ENCODE measurements at places on chromosomes 3 and 15.

DNA sequence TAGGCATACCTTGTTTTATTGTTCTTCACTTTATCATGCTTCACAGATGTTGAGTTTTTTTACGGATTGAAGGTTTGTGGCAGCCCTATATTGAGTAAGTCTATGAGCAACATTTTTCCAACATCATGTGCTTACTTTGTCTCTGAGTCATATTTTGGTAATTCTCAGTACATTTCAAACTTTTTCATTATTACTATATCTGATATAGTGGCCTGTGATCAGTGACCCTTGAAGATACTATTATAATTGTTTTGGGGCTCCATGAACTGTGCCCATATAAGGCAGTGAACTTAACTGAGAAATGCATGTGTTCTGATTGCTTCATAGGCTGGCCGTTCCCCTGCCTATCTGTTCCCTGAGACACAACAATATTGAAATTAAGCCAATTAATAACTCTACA lies 42.8 kb upstream of the NSMCE3 start:
- DNase-seq, result no peak

DNA sequence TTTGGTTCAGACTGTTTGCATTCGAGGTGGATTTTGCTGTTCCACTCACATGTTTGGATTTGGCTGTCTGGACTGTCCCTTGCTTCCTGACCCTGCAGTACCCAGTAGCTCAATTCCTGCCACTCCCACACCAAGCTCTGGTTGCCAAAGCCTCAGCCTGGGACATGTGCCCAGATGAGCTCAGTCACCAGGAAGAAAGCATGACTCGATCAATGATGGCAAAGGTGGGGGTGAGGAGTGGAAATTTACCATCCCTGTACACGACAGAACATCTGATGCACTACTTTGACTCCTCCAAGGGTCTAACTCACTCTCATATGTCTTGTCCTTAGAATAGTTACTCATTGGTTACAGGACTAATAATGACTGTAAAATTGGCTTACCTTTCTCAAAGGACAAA lies 45.2 kb downstream of the ZNF385D start:
- DNase-seq, result no peak

DNA sequence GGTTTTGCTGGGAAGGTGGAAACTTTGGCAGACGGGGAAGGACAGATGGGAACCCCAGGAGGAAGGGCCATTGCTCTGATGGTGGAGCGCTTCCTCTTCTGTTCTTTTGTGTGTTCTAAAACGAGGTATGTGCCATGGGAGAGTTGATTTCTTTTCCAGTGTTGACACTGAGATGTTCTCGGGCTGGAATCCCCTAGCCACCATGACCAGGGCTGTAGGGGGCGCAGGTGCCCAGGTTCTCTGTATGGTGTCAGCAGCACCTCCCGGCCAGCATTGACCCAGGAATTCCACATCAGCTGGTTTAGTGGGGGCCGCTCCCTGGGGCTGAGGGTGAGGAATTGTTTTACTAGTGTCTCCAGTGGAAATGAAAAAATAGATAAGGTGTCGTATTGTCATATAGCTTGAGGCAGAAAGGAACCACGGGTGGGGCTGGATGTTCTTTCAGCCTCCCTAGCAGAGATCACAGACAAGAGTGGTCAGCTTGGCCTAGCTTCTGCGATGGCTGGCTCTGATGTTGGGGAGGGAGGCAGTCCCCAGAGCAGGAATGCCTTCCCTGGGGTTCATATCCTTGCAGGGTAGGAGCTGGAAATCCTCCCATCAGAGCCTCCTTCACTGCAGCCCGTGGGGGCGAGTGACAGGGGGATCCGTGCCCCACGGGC lies 34.2 kb upstream of the ACAD9 start:
- no peak for DNase-seq

GRCh38 chr3:179898024-179898423 lies 138.7 kb downstream of the PEX5L start:
- peak; percentile 39 for DNase-seq

GRCh38 chr3:94004301-94004910 lies 24.0 kb downstream of the STX19 start:
- peak; percentile 65 for DNase-seq

GRCh38 chr3:5019411-5020241 lies 40.4 kb downstream of the BHLHE40 start:
- DNase-seq, result peak; percentile 88

GRCh38 chr3:160661660-160662059 lies 15.3 kb upstream of the ARL14 start:
- DNase-seq, result no peak

DNA sequence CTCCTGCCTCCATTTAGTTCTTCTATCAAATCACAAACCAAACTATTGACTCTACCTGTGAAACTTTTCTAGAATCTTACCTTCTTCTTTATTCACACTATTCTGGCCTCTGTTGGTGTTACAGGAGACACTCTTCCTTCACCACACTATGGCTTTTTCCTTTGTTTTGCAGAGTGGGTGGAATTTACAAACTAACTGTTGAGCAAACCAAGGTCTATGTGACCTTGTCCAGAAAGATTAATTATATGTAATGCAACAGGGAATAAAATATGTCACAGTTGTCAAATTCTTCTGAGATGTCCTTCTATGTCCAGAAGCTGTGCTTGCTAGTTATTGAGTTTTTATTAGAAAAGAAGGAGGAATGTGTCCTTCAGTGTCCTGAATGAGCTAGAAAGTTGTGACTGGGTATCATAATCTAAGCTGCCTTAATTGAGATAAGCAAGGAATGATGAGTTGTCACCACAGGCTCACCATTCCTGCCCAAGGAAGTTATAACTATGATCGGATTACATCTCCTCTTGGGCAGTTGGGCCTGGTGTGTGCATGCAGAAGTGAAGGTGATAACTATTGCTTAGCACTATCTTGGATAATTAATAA lies 21.7 kb downstream of the ARL14 start:
- no peak for DNase-seq

DNA sequence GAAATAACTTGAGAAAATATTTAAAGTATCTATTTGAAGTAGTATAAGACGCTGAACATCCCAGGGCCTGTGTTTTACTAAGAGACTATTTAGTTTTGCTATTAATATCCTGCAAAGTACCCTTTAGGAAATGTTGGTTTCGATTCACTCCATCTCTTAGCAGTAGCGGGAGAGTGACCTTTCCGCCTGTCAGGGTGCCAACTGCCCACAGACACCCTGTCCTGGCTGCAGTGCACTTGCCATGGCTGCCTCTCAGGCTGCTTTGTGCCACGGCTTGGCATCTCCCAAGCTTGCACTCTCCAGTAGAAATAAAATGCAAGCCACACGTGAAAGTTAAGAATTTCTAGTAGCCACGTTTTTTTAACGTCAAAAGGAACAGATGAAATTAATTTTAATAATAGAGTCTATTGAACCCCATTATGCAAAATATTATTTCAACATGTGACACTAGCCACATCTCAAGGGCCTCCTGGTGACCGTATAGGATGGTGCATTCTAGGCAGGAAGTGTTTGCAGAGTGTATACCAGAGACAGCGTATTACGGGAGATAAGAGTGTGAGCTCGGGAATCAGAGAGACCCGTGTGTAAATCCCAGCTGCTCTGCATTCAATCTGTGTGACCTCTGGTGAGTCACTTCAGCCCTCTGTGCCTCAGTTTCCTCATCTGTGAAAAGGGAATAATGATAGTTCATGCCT lies 19.8 kb downstream of the ADAMTS9 start:
- no peak for DNase-seq

DNA sequence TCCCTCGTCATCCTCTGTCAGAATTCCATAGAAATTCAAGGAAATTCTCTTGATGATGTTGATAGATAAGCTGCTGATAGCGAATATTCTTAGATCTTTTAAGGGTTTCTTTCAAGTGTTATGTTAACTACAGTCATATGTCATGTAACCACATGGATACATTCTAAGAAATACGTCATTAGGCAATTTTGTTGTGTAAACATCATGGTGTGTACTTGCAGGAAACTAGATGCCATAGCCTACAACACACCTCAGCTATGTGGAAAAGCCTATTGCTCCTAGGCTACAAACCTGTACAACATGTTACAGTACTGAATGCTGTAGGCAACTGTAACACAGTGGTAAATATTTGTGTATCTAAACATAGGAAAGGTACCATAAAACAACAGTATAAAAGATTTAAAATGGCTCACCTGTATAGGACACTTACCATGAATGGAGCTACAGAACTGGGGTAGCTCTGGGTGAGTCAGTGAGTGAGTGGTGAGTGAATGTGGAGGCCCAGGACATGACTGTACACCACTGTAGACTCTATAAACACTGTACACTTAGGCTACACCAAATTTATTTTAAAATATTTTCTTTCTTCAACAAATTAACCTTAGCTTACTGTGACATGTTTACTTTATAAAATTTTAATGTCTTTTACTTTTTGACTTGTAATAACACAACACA lies 34.6 kb downstream of the GLDN start:
- DNase-seq, result no peak

DNA sequence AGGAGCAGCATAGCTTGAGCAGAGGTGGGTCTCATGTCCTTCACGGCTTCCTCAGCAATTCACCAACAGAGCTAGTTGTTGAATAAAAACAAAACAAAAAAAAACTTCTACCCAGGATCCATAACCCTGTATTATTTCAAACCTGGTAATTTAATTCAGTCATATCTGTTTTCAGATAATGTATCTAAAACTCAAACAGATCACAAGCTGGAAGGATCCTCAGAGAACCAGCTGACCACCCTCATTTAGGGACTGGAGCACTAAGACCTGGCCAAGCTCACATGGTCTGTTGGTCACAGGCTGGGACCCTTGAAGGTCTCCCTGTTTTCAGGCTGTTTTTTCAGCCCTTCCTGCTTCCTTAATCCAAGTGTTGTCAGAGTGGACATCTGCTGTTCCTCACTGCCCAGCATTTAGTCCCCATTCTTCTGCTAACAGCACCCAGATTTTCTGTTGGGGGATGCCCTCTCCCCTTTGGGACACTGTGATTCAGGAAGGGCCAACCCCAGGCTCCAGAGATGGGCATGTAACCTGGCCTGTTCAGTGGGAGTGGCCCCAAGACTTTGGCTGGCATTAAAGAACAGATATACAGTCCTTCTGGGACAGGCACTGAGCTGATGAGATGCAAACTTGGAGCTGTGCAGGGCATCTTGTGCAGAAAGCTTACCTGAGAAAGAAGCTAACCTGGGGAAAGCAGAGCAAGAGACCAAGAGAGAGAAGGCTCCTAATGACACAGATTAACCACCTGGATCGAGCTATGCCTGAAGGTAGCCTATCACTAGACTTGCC lies 78.8 kb upstream of the SPATA12 start:
- no peak for DNase-seq

DNA sequence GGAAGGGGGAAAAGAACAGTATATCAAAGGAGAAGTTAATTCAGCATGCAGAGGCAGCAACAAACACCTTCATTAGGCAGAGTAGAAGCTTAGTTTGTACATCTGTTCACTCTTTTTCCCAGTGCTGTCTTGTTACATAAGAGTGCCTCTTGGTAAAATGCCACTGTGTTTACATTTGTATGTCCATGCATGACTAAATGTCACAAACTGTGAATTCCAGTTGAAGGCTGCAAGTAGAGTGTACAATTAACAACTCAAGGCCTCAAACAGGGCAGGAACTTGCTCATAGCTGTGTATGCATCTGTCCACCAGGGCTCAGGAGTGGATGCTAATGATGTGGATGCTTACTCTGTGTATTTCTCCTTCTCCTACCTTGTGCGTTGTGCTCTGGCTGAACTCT lies 214.2 kb upstream of the TPM1 start:
- no peak for DNase-seq

DNA sequence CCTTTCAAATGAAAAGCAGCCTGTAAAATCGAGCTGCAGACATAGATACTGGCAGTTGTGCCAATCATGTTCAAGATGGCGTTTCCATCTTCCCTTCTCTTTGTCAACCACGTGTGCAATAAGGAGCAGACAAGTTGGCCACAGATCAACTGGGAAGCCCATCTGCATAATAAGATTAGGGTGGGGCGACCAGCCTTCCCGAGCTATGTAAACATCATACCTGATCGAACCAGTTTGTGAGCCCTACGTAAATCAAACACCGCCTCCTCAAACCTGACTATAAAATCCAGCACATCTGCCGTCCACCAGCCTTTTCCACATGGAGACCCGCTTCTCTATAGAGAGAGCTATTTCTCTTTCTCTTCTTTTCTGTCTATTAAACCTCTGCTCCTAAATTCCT lies 37.2 kb downstream of the TRIM42 start:
- no peak for DNase-seq

DNA sequence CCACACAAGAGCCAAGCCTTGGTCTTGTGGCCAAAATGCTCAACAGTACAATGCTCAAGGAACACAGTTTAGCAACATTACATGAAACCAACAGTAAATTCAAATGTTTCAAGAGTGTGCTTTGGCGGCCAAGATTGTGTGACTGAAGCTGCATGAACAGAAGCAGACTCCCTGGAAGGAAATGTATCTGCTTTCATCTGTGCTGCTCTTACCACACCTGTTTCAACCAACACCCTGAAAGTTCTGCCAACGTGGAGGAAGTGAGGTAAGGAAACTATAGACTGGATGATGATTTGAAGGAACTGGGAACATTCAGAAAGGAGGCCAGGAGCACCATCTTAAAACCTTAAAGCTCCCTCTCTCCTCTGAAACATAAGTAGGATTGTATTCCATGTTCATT lies 55.7 kb downstream of the MB21D2 start:
- DNase-seq, result no peak

- DNase-seq, result no peak
Observed at GRCh38 chr3:21390856-21391255, 360.2 kb downstream of the ZNF385D start.

DNA sequence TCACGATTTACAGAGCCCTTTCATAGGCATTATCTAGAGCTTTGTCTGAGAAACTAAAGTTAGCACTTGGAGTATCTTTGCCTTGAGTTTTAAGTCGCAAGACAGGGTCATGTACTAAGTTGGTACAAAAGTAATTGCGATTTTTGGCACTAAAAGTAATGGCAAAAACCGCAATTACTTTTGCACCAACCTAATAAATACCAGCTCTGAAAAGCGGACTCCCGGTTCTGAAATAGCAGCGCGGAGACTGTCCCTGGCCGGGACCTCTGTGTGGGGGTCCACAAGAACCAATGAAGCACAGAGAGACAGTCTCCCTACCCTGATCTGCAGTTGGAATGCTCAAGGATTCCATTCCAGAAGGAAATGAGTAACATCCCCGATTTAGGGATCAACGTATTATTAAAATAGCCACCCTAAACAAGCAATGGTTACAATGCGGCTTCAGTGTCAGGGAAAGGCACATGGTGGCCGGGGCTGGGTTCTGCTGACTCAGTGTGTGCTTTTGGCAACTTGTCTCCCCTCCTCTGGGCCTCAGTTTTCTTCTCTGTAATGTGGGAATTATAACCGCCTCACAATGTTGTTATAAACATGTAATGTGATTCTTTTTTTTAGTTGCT lies 150.3 kb upstream of the MCTP2 start:
- no peak for DNase-seq

DNA sequence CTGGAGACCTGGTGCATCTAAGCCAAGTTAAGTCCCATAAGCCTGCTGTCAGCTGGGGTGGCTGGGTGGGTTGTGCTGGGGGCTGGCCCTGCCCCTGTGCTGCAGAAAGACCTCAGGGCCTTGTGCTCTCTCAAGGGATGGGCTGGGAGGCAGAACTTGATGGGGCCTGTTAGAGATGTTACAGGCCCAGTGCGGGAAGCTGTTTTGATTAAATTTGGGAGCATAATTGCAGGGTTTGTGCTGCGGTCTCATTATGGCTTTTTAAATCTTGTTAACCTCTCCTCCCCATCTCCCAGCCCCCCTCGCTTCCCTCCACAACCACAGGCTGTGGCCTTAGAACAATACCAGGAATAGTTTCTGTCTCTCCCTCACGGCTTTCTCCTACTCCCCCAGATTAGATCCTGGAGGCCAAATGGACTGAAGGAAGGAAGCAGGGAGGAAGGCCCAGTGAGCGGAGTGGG lies 87.6 kb upstream of the TLE3 start:
- no peak for DNase-seq

All from activated CD4-positive, alpha-beta T cell treated with anti-CD3 and anti-CD28 coated beads, Interleukin-2, Interleukin-6, amounts not matched to agents 100 ng/mL and 50 ng/mL, durations not matched to agents 16 hours and 8 hours (primary cell).